Activated T-helper 2 cell treated with anti-CD3 and anti-CD28 coated beads, Interferon-gamma antibody, Interleukin-2, Interleukin-4, amounts not matched to agents 10 μg/mL and 5 μg/mL and 100 μg/mL, durations not matched to agents 14 hours and 24 hours and 36 hours (primary cell): ENCODE measurements at places on chromosomes 3 and 15.
A peak's percentile ranks its signal among the peaks of the same experiment; 100 is the strongest.

- DNase-seq = peak; percentile 26
Measured at GRCh38 chr3:38137615-38138348, 679 bp upstream of the MYD88 start.

DNA sequence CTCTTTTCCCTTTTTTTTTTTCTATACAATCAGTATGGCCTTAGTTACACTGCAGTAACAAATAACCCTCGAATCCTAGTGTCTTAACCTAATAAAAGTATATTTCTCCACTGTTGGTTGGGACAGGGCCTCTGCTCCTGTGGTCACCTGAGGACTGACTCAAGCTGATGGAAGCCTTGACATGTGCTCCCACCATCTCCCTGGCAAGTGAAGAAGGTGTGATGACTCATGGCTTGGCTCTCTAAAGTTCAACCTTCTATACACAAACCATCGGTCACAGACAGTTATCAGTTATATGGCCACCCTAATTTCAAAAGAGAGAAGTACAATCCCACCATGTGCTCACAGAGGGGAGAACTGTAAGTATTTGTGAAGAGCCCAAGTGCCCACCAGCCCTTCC lies 65.8 kb upstream of the CACNA2D3 start:
- DNase-seq = no peak

DNA sequence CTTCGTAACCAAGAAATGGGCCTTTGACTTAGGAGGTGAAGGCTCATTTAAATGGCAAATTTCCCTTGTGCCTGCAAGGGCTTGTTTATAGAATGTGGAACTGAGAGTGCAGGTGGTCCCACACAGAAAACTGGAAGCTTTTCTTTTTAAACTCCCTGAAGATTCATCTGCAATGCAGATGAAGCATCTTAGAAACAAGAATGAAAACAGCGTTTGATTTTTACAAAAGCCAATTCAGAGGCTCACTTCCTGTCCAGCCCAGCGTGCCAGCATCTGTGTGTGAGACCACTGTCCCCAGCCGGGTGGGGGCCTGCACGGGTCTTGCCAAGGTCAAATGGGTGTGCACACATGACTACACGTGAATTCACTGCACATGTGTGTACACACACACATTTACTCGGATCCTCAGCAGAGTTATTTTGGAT lies 94.7 kb downstream of the LINGO1 start:
- no peak for DNase-seq

DNA sequence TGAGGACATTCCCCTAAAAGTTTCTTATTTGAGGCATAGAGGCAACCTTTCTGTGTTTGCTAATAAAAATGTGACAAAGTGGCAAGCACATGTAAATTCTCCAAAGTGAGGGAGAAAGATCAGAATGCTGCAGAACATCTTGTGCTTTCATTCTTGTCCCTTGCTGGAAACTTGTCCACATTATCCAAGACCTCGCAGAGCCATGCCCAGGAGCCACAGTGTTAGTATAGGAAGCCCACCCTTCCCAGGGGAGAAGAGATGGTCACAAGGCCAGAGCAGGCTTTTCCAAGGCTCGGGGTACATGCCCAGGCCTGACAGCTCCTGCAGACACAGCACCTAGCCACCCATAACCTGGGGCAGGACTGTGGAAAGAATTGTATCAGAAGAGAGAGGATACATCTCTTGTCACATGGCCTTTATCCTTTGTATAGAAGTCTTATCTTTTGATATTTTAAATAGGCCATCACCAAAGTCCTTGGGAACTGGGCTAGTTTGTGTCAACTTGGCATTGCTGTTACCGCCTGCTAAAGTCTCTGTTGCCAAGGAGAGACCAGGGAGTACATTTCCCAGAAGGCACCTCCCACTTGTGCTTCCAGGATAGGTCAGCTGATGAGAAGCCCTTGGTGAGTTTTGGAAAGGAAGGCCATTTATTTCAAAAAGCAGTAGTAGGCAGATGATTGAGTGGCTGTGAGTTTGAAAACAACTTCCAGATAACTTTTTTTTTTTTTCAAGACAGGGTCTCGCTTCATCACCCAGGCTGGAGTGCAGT lies 10.5 kb downstream of the DLEC1 start:
- DNase-seq = no peak

DNA sequence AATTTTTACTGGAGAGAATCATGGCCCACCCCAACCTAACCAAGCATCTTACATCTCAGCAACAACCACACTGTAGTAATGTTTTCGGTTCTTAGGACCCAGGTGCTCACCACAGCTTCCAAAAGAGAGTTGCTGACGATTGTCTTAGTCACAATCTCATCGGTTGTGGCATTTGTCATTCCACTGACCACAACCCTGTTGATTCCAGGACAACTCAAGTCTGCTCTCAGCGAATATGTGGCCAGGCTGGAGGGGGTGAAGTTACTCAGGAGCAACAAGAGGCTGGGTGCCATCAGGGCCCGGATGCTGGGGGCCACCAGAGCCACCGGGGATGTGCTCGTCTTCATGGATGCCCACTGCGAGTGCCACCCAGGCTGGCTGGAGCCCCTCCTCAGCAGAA lies 25.9 kb downstream of the GALNT15 start:
- no peak for DNase-seq

- DNase-seq = no peak
Measured at GRCh38 chr3:59481776-59482400, 432.1 kb upstream of the CFAP20DC start.
